ENCODE measurements at places on chromosomes 12 and 14.

DNA sequence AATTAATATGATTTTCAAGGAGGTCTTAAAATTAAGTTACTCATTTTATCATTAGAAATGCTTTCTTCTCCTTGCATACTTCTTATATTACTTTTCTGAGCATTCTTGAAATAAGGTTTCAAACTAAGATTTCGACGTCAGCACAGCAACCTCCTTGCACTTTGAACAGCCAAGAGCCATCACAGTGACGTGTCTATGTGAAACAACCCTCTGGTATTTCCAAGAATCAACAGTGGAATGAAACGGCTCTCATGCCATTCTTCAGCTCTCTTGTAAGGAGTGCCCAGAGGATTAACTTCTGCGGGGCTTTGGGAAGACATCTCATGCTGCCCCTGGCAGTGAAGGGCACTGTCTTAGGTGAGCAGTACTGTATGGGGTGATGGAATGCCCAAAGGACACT is 109.2 kb downstream of the EFCAB11 start:
- no peak for DNase-seq

- DNase-seq = peak; percentile 83
Measured at GRCh38 chr14:103520657-103521437, 1.8 kb downstream of the CKB start.

- no peak for DNase-seq
Measured at GRCh38 chr14:52412426-52412825, 98.3 kb downstream of the PTGER2 start.

DNA sequence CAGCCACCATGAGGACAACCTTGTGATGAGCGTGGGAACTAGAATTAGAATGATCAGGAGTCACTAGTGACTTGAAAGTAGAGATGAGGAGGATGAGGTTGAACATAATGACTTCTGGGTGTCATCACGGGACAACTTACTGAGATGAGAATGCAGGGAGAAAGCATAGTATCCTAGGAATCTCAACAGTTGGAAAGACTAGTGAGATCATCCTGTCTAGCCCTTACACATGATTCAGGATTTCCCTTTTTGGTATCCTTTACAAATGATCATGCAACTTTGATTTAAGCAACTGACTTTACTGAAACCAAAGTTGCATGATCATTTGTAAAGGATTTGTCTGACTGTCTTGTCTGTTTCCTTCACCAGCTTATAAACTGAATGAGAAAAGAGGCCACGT is 51.8 kb upstream of the HIF1A start:
- no peak for DNase-seq

Data from progenitor cell of endocrine pancreas (in vitro differentiated cells).